ENCODE measurements at places on chromosomes 2 and 18.
A peak's percentile ranks its signal among the peaks of the same experiment; 100 is the strongest.

DNA sequence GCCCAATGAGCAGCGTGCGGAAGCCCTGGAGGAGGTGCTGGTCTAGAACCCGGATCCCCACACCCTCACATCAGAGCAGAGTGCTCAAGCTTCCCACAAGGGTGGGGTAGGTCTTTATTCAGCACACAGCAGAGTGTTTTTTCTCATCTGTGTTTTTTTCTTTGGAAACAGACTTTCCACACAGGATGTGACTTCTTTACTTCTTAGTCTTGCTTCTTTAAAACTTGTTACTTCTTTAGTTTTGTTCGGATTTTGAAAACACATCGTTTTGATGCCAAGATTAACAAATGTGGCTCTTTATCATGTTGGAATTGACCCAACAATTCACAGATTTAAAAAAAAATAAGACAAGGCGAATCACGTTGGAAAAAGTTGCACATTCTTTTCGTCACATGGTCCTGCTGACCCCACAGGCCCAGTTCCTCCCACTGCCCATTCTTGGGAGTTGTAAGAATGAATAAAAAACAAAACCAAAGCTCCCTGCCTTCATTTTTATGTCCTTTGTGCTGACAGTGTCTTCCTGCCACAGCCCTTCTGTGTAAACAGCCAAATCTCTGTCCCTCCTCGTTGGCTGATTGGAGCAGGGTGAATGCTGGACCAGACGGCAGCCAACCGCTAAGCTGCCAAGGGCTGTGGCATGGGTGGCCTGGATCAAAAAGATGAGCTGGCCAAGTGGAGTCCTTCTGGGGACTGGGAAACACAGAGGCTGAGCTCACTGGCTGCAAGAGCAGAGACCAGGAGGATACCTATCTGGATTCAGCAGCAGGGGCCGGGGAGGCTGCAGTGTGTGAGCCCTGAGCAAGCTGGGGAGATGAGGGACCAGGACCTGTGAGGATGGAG is 81.6 kb downstream of the TWIST2 start:
- no peak for DNase-seq

DNA sequence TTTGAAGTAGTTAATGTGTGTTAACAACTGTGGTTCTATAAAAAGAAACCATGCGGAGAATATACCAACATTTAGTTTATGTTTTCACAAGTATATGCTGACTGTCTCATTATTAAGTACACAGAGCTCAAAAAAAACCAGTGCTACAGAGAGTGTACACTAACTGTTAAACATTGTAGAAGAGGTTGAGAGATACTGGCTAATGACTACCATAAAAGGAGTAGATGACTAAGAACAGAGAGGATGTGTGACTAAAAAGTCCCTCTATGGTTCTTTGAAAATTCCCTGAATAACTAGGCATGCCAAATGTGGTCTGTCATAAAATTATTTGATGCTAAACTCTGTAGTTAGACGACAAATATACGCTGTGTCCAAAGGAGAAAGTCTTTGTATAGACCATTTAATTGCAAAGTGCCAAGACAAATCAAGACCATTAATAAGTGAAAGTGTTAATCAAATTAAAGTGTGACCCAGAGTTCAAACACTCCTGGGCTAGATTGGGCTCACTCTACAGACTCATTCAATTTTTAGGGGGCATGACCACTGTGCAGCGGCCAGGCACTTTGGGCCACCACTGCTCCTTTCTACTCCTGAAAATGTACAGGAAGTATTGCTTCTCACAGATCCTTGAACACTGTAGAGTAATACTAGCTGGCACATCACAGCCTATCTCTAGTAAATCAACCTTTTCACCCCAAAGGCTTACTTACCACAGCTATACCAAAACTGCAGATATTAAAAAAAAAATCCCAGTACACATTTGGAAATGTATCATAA is 45.1 kb upstream of the SERTAD2 start:
- DNase-seq, result peak; percentile 35

DNA sequence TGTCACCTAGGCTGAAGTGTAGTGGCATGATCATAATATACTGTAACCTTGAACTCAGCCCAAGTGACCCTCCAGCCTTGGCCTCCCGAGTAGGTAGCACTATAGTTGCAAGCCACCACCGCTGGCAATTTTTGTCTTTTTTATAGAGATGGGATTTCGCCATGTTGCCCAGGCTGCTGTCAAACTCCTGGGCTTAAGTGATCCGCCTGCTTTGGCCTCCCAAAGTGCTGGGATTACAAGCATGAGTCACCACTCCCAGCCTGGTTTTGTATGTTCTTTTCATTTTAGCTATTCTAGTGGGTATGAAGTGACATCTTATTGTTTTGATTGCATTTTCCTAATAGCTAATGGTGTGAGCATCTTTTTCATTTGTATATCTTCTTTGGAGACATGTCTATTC is 11.3 kb upstream of the EXOC6B start:
- no peak for DNase-seq

DNA sequence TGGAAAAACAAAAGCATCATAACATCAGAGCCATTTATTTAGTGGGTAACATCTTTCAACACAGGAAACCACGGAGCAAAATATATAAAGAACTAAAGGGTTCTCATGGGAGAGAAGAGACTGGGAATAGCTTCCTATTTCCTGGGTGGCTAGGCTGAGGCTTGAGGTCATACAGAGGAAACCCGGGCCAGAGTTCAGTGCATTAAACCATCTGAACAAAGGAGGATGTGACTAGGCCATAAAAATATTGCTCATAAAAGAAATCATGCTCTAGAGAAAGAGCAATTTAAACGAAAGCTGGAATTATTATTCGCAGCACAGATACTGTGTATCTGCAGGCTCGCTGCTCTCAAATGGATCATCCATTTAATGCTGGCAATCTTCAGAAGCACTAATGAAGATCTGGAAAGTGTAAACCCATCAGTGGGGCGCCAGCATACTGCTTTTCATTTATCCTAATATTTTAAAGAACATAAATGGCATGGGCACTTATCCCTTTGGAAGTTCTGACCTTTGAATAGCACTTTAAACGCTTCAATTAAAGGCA is 83.3 kb downstream of the GALNT14 start:
- DNase-seq, result no peak
